Activated CD8-positive, alpha-beta memory T cell treated with anti-CD3 and anti-CD28 coated beads, Interleukin-2, amount 10 ng/mL, durations not matched to agents 7 days and 5 days (primary cell): ENCODE measurements at places on chromosomes 13 and 19. TPM values are rescaled to one million over a fixed set of nuclear protein-coding genes. Genes with fewer than 3 reads are reported as not detected.
A peak's percentile ranks its signal among the peaks of the same experiment; 100 is the strongest.

GRCh38 chr13:73286942-73287620 lies 228.3 kb downstream of the KLF5 start:
- DNase-seq = no peak

- no peak for DNase-seq
Observed at GRCh38 chr13:42258747-42259146, 13.2 kb upstream of the AKAP11 start.

- DNase-seq = peak; percentile 47
Observed at GRCh38 chr19:36128392-36128736, 11.5 kb upstream of the CAPNS1 start.

- no peak for DNase-seq
Observed at GRCh38 chr13:90201676-90202460, 1145.6 kb upstream of the MIR17HG start.

DNA sequence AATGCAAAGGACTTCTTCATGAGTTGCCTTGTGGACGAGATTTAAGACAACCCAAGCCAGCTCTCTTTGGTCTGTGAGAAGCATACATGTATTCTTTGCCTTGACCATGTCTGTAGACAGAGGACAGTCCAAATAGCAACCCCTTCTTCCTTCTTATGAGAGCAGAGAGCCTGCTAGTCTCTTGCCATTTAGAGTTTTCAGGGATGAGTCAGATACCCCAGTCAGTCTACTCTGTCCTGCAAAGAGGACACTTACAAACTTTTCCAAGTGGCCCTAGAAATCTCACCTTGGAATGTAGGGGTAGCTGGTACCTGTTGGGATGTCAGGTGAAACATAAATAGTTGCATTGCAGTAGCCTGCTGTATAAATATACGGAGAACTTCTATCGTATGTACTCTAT lies 36.7 kb downstream of the DNAJC3 start:
- DNase-seq = no peak

DNA sequence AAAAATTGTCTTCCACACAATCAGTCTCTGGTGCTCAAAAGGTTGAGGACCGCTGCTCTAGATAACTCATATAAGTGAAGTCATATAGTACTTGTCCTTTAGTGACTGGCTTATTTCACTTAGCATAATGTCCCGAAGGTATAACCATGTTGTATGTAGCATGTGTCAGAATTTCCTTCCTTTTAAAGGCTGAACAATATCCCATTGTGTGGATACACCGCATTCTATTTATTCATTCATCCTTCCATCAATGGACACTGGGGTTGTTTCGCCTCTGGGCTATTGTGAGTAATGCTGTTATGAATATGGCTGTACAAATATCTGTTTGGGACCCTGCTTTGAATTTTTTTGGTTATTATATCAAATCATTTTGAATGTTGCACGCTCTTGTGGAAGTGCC lies 4.6 kb upstream of the LYPD5 start:
- DNase-seq = no peak

DNA sequence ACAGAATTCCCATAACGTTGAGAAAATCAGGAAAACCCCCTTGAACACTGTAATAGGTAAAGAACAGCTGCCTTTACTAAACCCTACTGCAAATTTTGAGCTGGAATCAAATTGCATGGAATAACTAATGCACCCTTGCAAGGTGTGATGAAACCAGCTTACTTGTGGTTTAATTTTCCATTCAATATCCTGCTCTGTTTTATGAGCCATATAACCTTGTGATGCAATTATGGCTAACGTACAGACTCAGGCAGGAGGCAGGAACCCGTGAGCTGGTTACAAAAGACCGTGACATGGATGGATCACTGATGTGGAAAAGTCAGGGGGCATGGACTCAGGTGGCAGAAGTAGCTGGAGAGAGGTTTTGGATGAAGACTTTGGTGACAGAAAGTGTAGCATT lies 438.6 kb downstream of the COG6 start:
- DNase-seq = no peak

DNA sequence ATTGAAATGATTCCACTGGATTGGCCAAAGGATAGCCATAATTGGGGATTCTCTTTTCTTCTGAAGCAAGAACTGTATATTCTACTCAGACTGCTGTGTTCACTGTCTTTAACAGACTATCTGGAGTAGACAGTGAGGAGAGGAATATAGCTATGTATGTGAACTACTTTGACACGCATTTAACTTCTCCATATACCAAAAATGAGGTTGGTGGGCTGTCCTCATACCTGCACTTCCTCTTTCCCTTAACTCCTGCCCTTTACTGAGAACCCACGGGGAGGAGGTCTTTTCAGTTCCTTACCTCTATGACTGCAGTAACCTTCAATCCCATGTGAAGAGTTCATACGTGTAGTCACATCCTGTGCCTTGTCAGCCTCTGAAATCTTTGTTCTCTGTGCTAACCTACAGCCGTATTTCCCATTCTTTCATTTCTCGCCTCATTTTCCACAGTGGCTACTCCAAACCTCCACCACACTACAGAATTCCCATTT lies 305.8 kb downstream of the MTUS2 start:
- no peak for DNase-seq

DNA sequence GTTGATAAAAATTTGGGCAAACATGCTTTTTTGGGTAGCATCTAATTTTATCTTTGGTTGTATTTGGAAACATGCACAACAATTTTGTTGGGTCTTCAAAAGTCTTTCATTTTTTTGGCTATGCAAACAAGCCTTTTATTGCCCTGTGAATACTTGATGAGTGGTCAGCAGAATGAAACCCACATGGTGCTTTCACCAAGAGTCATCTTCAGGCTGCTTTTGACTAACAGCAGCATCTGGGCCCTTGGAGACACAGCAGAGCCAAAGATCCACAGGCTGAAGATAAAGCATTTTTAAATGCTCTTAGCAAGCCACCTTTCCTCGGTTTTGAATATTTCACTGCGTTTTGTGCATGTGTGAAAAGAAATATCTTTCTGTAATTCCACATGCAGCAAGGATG lies 154.9 kb downstream of the FGF9 start:
- DNase-seq = no peak

DNA sequence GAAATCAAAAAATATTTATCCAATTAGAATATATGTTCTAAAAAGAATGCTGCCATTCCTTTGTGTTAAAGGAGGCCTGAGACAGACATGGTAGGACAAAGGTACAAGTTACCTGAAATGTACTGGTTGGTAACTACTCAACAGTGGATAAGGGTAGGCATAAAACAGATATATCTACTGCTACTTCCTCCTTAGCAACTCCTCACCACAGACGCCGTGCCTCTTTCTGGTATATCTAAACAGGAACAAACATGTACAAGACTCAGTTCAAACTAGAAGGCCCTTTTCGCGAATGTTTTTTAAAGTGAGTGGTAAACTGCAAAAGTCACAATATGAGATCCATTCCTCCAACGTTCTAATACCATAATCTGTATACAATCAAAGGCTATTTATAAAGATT lies 86.9 kb downstream of the TBC1D4 start:
- no peak for DNase-seq

- DNase-seq = no peak
Observed at GRCh38 chr13:42108217-42108616, 59.8 kb downstream of the DGKH start.

GRCh38 chr19:11405846-11406643 lies 13.1 kb downstream of the RGL3 start:
- no peak for DNase-seq

DNA sequence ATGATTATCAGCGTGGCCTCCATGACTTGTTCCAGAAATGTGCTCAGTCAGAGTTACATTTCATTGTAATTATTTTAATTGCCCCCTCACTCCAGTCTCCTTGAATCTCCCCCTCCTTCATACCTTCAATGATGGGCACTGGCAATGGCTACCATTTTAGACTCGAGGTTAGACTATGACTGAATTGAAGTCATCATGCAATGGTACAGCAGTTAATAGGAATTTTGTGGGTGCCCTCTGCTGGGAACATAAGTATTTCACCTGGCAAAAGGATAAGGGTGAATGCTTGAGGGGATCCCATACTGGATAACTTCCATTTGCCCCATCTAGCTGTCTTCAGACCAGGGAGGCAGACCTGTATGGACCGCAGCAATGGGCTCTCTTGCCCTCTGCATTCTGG lies 32.2 kb upstream of the USP12 start:
- DNase-seq = no peak

- DNase-seq = no peak
Observed at GRCh38 chr19:7230826-7231225, 63.4 kb downstream of the INSR start.

- no peak for DNase-seq
Observed at GRCh38 chr13:43441464-43441863, 345.3 kb downstream of the ENOX1 start.

DNA sequence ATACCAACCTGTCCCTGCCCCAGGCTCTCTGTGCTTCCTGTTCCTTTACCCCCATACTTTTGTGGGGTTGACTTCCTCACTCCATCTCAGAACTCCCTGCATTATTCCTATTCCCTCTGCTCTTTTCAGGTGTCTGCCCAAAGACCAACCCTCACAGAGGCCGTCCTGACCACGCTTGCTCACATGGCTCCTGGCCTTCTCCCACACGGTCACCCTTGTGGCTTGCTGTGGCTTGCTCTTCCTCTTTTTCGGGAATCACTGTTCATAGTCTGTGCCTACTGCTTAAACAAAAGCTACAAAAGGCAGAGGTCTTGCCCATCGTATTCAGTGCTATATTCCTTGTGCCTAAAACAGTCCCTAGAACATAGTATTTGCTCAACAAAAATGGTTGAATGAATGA lies 25.2 kb upstream of the ARGLU1 start:
- DNase-seq = no peak

DNA sequence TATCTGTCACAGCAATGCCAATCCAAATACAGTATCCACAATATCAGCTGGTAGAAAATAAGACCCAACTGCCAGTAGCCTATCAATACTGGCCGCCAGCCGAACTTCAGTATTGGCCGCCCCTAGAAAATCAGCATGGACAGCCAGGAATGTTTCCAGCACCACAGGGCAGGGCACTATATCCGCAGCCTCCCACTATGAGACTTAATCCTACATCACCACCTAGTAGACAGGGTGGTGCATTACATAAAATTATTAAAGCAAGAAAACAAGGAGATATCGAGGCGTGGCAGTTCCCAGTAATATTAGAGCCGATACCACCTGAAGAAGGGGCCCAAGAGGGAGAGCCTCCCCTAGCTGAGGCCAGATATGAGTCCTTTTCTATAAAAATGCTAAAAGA lies 111.3 kb downstream of the ZNF486 start:
- peak; percentile 41 for DNase-seq

DNA sequence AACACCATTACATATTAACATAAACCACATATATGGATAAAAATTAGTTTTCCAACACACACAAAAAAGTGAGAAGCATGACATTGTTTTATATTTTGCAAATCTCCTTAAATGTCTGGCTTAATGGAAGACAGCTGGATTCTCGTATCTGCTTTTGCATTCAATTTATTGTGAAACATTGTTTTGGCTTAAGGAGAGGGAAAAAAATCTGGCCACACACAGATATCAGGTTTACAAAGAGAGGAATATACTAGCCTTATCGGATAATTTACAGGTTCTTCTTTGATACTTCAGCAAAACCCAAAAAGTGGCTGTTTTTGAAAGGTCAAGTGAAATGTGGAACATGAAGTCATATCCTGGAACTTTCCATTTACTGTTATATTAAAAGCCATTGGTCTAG lies 523.5 kb upstream of the ARGLU1 start:
- DNase-seq = no peak

DNA sequence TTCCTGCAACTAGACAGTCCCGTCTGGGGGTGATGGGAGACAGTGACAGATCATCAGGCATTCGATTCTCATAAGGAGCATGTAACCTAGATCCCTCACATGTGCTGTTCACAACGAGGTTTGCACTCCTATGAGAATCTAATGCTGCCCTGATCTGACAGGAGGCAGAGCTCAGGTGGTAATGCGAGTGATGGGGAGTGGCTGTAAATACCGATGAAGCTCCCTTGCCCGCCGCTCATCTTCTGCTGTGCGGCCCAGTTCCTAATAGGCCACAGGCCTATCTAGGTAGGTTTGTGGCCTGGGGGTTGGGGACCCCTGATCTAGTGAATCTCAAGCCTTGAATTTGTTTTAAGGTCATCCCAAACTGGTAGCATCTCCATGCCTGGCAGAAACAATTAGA lies 27.3 kb upstream of the FAM124A start:
- no peak for DNase-seq

DNA sequence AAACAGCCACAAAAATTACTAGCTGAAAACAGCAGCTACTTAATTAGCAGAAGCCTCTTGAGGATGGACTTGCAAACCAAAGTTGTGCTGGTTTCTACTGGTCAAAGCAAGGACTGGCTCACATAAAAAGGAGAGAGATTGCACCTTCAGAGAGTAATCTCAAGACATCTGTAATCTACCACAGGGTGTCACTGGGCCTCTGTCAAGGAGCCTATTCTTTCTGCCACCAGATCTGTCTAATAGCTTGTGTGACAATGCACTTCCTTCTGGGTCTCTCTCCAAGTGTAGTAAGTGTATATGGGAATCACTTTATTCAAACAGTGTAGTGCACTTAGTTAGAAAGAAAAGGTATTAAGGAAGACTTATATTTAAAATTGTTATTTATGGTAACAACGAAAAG lies 24.4 kb upstream of the ZNF561 start:
- DNase-seq = no peak

GRCh38 chr19:30784850-30785457 lies 412.8 kb downstream of the ZNF536 start:
- peak; percentile 64 for DNase-seq

- DNase-seq = no peak
Observed at GRCh38 chr13:21659087-21659486, 11.8 kb upstream of the FGF9 start.

DPY19L3 gene
- 10.2 TPM for total RNA-seq

C19orf38 gene
- 1.7 TPM for total RNA-seq

FARSA gene
- total RNA-seq = 96.6 TPM

GPR42 gene
- not detected for total RNA-seq

ZNF527 gene
- 4.7 TPM for total RNA-seq

ERICH4 gene
- not detected for total RNA-seq

RDH8 gene
- not detected for total RNA-seq

HIPK4 gene
- not detected for total RNA-seq

MEDAG gene
- total RNA-seq = 0.59 TPM

ATCAY gene
- total RNA-seq = not detected

CEACAM4 gene
- total RNA-seq = not detected

ZNF628 gene
- 8.8 TPM for total RNA-seq

GFY gene
- not detected for total RNA-seq

ZNF793 gene
- total RNA-seq = 6.1 TPM
